ENCODE measurements at places on chromosomes 7 and 10.

GRCh38 chr10:112307358-112308124, 24.3 kb downstream of the TECTB start:
- DNase-seq: no peak

DNA sequence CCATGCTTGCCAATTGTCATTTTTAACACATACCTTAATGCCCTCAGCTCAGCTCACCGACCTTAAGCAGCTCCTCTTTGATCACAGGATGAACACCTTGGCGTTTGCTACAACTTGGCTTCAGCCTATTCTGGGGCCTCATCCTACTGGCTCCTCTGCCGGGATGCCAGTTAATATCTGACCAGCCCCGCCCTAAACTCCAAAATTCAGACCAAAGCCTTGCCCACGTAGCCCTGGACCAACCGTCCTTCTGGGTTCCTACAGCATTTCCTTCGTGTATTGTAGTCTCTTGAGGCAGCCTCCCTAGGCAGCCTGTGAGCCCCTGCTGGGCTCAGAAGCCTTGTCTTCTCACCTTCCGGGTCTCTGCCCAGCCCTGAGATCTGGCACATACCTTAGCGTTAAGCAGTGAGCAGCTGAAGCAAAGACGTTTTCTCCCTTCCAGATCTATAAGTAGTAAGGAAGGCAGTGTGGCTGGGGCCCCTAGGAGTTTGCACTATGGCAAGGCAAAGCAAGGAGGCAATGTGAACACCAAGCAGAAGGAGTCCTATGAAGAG, 836 bp downstream of the ENO4 start:
- no peak for DNase-seq

DNA sequence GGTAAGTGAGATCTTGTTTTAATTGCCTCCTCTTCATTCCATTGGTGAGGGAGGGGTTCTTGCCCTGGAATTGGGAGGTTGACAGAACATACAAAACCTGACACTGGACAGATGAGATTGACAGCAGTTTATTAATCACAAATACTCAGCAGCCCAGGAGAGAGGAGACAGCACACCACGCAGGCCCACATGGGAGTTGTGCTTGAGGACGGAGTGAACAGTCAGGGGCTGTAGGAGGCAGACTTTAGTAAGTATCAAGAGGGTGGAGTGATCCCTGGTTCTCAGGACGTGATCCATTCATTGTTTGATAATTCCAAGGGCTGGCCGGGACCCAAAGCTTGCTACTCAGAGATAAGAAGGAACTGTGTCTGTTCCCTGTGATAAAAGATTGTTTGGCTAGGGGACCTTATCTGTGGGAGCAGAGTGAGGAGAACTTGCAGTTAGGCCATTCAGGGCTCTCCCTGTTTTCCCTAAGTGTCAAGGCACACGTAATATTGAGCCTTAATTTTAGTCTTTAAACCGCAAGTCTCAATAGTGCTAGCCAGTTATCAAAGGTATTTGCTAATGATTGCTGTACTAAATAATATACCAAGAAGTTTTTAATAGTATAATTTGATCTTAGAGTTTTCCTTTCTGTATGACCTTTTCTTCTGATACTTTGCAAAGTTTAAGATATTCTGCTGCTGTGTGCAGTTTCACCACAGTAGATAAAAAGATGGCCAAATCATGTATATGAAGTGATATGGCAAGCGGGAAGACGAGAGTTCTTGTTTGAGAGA, 14.5 kb downstream of the CAPZA2 start:
- DNase-seq: no peak

GRCh38 chr7:24877790-24878311, 102.1 kb downstream of the OSBPL3 start:
- no peak for DNase-seq

- no peak for DNase-seq
Measured at GRCh38 chr10:45555795-45556194, 116.8 kb downstream of the ZFAND4 start.

GRCh38 chr10:42984761-42985325, 92.0 kb upstream of the RET start:
- DNase-seq: no peak

- no peak for DNase-seq
Measured at GRCh38 chr7:80725181-80725611, 86.8 kb downstream of the CD36 start.

DNA sequence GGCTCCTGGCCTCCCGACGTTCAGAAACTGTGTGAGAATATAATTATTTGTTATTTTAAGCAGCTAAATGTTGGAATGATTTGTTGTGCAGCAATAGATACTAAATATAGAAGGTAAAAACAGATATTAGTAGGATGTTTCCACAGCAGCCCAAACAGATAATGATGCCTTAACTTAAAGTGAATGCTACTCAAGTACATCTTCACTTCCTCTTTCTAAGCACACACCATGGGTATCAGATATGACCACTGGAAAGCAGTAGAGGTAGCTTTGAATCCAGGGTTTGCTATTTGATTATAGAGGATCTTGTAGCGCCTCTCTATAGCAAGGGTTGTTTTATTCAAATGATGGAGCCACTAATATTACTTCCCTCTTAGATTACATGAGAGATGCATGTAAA, 38.2 kb upstream of the BET1 start:
- no peak for DNase-seq

DNA sequence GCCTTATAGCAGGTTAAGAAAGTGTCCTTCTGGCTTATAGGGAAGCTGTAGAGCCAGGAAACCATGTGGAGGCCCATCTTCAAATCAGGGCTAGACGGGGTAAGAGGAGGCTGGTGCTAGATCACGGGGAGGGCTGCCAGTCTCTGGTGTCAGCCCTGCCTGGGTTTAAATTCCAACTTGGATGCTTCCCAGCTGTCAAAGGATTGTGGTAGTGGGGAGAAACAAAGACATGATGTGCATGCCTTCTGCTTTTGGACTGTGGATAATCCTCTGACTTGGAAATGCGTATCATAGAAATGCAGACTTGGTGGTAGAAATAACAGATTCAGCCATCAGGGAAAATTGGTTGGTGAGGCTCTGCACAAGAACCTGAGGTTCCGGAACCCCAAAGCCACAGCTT, 325.6 kb downstream of the PHTF2 start:
- no peak for DNase-seq

- no peak for DNase-seq
Measured at GRCh38 chr7:87345962-87346371, 503 bp downstream of the CROT start.

- no peak for DNase-seq
Measured at GRCh38 chr10:49377256-49377655, 18.6 kb downstream of the DRGX start.

DNA sequence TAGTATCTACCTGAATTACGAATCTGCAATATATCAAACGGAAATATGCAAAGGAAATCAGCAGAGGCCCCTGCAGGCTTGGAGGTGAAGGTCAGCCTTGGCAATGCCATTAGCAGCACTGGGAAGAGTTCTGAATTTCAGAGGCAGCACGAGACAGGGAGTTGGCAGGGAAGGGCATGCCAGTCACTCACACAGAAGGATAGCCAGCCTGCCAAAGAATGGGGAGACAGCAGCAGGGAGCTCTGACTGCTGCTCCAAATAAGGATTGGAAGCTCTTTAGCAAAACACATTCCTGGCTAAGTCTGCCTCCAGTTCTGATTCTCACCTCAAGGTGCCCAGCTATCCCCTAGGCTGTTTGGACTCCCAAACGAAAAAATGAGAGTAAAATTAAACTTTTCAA, 188.0 kb downstream of the PDE1C start:
- DNase-seq: no peak

DNA sequence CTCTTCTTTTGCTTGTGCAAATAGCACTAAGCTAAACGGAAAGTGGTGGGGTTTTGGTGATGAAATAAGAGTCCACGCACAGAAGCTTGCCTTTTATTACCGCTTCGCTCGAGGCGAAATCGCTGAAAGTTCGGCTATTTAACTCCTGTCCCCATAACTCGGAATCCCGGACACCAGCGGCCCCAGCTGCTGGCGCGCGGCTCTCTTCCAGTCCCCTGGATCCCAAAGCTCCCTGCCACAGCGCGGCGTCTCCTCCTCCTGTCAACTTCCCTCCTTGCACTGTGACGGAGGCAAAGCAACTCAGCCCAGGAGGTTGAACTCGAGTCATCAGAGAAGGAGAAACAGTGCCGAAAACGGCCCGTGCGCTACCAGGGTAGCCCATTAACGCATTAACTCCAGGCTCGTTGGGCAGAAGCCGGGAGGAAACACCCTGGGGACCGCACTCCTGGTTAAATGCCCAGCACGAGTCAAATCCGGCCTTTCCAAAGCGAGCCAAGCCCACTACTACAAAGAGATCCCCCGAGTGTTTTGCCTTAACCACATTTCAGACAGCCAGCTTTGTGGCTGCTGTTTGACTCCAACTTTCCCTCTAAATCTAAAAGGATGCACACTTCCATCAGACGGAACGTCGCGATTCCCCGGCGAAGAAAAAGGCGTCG, 1.3 kb downstream of the SEMA3D start:
- no peak for DNase-seq

DNA sequence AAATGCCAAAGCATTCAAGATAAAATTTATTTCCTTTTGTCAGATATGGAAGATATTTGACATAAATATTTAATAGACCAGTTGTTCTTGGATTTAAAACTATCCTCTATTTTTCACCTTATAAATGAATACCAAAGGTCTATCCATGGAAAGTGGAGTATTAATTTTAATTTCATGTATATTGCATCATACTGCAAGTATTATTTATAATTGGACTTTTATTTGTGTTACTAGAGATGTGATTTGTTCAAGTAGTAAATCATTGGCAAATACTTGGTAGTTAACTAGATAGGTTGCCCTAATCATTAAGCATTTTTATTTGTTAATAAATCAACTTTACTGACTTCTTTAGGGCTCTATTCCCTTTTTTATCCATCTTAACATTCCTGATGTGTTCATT, 98.1 kb downstream of the CDC14C start:
- no peak for DNase-seq

GRCh38 chr10:28676326-28676967, 874 bp upstream of the BAMBI start:
- no peak for DNase-seq

Measured in DMS153 (cell line).